Esophagus mucosa (tissue), 1 donor: ENCODE measurements at places on chromosomes 1 and 21.

DNA sequence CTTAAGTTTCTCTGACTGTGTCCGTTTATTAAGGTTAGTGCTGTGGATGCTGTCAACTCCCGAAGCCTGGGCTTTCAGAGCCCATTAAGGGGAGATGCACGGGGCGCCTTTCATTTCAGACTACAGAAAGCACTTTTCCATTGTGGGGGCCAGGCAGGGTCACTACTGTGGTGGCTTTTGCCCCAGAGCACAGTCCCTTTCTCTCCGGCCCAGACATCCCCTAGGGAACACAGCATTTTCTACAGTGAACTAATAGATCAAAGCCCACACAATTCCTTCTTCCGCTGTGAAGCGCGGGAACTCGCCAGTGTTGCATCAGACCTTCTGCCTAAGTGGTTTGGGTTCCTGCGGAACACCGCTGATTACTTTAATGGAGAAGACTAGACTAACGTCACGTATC is 26.8 kb upstream of the MAP1LC3C start:
- no peak for ATAC-seq

DNA sequence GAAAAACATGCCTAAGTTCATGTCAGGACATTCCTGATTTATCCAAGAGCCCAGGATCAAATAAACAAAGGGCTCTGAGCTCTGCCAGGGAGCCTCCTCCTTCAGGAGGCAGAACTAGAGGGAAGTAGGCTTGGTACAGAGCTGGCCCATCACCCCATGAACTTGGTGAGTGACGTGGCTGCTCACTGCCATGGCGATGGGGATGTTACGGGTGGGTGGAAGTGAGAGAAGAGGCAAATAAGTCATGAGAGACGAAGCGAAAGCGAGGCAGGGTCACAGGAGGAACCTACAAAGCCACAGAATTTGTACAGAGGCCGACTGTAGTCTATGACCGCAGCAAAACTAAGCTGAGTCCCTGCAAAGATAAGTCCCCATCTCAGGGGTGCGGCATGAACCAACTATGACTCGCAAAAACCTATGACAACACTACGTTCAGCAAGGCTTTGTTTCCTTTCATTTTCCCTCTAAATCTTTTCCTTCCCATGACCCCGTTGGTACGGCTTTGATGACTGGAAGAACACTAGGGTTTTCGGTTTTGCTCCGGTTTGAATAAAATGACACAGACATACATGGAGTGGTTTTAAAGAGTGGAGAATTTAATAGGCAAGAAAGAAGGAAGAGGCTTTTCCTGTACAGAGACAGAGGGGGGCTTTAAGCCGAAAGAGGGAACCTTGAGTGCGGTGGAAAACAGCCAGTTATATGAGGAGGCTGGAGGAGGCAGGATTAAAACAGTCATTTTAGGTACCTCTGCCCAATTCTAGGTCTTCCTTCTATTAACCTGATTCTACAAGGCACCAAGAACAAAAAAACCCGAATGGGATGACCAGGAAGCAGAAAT is 74.1 kb downstream of the CD46 start:
- peak; percentile 52 for ATAC-seq

GRCh38 chr1:205321162-205321958 is at the start of gene NUAK2:
Gene NUAK2, minus strand, starts transcription at chr1:205321745. Its CDS starts 117 bp downstream, at chr1:205321628.
- ATAC-seq, result peak; percentile 84

DNA sequence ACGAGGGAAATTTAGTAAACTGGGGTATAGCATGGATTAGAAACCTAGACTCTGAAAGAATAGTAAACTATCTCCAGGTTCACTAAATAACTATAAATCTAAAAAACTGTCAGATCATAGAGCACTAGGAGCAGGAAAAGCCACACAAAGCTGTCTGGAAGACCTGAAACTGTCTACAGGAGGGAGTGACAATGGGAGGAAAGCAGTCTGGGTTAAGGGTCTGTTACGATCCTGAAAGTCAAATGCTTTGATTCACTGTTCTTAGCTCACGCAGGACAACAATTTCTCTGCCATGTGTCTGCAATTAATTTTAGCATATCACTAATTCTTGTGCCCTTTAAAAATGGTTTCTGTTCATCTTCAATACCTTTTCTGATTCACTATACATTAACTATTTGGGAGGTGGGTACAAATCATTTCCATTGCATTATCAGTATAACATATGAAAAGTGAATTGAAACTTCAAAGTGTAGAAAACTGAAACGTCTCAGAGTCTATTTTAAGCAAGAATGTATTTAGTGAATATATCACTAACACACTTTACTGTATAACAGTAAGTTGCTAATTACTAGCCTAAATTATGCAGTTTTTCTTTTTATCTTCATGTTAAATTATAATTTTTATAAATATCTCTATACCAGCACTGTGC is 18.4 kb downstream of the CEP170 start:
- ATAC-seq, result no peak

- ATAC-seq, result no peak
These were observed 222.7 kb downstream of the PTPRU start for GRCh38 chr1:29458737-29459619.
